ENCODE measurements at places on chromosomes 16 and 17.

DNA sequence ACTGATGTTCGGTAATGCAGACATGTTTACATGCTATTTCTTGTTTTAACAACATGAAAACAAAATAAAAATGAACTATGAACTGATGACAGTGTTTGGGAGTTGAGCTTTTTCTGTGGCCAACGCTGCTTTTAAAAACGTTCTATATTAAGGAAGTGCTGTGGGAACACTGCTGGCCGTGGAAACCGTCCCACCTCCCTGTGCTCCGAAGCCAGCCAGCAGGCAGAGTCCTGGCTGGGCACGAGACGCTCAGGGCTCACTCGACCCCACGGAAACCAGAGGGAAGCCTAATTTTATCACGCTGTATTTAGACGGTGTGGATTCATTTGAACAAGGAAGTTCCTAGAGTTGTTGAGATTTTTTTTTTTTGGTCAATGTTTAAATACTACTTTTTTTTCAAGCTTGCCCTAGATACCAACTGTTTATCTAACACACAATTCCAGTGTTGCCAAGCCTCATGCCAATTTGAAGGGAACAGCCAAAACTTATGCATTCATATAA, 25.8 kb downstream of the ADCY9 start:
- no peaks in the 10 kb centered on the region for H3K27me3 ChIP-seq
- no peaks in the 10 kb centered on the region for H3K36me3 ChIP-seq

DNA sequence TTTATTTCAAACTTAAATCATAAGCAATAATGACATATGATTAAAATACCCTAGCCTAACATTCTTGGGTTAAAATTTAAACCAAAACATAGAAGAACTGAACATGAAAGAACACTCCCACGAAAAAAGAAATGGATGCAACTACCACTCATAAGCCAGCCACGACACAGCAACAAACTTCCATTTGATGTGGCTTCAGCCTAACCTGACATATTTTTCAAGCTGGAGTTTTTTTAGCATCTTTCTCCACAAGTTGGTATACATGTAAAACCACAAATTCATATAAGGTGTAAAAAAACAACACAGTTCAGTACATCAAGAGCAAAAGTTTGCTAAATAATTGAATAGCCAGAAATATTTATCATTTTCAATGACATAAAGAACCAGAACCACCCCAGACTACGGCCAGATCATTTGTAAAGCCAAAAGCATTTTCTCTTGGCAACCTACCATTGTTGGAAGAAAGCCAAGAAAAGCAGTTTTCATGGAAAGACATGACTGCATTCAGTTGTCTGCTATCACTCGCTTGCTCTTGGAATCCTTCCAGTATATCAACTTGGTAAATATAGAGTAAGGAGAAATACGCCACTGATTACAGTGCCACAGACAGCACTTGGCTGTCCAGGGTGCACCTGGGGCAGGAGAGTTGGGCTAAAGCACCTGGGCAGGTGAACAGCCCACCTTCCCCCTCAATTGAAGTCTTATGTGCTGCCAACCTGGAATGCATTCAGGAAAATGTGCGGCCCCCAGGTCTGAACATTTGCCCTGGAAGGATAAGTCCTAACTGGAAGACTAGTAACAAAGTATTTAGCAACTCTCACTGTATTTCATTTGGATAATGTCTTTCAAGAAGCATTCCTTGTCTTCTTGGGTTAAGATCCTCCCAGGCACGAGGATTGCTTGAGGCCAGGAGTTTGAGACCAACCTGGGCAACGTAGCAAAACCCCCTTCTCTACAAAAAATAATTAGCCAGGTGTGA, 60.5 kb downstream of the CREBBP start:
- H3K36me3 ChIP-seq = no peaks in the 10 kb centered on the region
- no peaks in the 10 kb centered on the region for H3K27me3 ChIP-seq
- no peaks in the 10 kb centered on the region for H3K4me1 ChIP-seq
- no peak overlapping the region for H3K4me3 ChIP-seq
- DNase-seq = no peak

- peaks cover 7% of the 10 kb centered on the region for H3K36me3 ChIP-seq
- H3K4me3 ChIP-seq = no peak overlapping the region
- no peaks in the 10 kb centered on the region for H3K27me3 ChIP-seq
- no peak for DNase-seq
Measured at GRCh38 chr17:18891541-18891940, 33.6 kb downstream of the PRPSAP2 start.

DNA sequence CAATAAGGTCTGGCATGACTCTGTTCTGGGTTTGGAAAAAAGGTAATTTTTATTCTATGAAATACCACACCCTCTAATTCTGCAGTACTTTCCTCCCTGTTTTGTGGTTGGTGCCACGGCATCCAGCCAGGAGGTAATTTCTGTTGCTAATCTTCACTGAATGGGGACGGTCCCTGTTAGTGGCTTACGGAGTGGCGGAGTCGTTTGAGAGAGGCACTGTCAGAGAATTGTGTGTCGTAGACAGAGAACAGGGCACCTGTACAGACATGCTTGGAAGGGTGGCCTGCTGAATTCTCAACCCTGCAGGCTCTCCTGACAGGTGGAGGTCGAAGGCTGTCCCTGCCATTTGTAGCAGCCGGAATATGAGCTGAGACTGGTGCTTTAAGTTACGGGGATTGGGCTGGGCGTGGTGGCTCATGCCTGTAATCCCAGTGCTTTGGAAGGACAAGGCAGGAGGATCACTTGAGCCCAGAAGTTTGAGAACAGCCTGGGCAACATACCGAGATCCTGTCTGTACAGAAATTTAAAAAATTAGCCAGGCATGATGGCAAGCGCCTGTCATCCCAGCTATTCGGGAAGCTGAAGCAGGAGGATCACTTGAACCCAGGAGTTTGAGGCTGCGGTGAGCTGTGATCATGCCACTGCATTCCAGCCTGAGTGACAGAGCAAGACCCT, 33.2 kb downstream of the EEF2K start:
- no peaks in the 10 kb centered on the region for H3K36me3 ChIP-seq
- no peak overlapping the region for H3K4me3 ChIP-seq
- H3K4me1 ChIP-seq = no peaks in the 10 kb centered on the region
- no peak overlapping the region for H3K27ac ChIP-seq
- H3K27me3 ChIP-seq = no peaks in the 10 kb centered on the region

- H3K4me1 ChIP-seq = peaks cover 13% of the 10 kb centered on the region
- no peaks in the 10 kb centered on the region for H3K27me3 ChIP-seq
- H3K27ac ChIP-seq = peak overlapping the region; percentile 2
- no peak overlapping the region for H3K4me3 ChIP-seq
- no peak for DNase-seq
Measured at GRCh38 chr16:70418274-70418992, 20.5 kb downstream of the ST3GAL2 start.

DNA sequence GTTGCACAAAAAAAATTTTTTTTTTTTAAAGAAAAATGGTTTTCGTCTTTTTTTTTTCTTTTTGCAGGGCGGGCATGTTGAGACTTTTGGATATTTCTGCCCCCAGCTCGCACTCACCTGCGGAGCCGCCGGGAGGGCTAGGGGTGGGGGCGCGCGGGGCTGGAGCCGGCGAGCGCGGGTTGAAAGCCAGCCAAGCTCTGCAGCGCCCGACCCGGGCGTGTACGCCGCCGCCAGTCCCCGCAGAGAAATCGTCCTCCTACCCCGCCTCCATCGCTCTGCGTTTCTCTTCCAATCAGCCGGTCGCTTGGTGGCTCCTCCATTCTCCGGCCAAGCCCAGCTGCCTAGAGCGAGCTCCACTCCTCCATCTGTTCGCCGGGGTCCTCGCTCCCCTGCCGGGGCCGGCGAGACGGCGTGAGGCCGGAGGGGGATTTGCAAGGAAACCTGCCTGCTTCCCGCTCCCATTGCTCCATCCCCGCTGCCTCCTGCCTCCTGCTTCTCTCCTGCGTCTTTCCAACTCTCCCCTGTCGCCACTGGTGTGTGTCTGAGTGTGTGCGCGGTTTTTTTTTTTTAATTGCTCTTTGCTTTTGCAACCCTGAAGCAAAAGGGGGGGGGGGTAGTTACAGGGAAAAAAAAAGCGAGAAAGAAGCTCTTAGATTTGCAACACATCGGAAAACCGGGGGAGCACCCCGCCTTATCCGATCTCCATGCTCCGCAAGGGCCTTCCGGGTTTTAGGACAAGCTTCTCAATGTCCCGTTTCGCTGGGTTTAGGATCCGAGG, 1.8 kb upstream of the UBTF start:
- peak overlapping the region; percentile 98 for H3K4me3 ChIP-seq
- H3K36me3 ChIP-seq = no peaks in the 10 kb centered on the region
- H3K27ac ChIP-seq = peak overlapping the region; percentile 69
- H3K4me1 ChIP-seq = peaks cover 9% of the 10 kb centered on the region
- no peaks in the 10 kb centered on the region for H3K27me3 ChIP-seq
- DNase-seq = peak; percentile 76

GRCh38 chr17:73722165-73722564, 77.9 kb upstream of the SDK2 start:
- H3K36me3 ChIP-seq = no peaks in the 10 kb centered on the region
- no peaks in the 10 kb centered on the region for H3K4me1 ChIP-seq
- no peaks in the 10 kb centered on the region for H3K27me3 ChIP-seq
- H3K27ac ChIP-seq = no peak overlapping the region
- no peak for DNase-seq
- H3K4me3 ChIP-seq = no peak overlapping the region

- no peak for DNase-seq
- H3K4me1 ChIP-seq = no peaks in the 10 kb centered on the region
- no peak overlapping the region for H3K27ac ChIP-seq
- no peaks in the 10 kb centered on the region for H3K27me3 ChIP-seq
- no peaks in the 10 kb centered on the region for H3K36me3 ChIP-seq
Measured at GRCh38 chr16:3434373-3434772, 8.9 kb downstream of the ZNF597 start.

GRCh38 chr16:89121691-89122321, 28.2 kb downstream of the ACSF3 start:
- H3K36me3 ChIP-seq = peaks cover 5% of the 10 kb centered on the region
- no peaks in the 10 kb centered on the region for H3K4me1 ChIP-seq
- DNase-seq = no peak

GRCh38 chr17:75864448-75864871, 9.3 kb upstream of the WBP2 start:
- no peak for DNase-seq
- no peak overlapping the region for H3K27ac ChIP-seq
- no peaks in the 10 kb centered on the region for H3K27me3 ChIP-seq
- H3K36me3 ChIP-seq = no peaks in the 10 kb centered on the region
- no peaks in the 10 kb centered on the region for H3K4me1 ChIP-seq

- H3K27me3 ChIP-seq = no peaks in the 10 kb centered on the region
- H3K27ac ChIP-seq = no peak overlapping the region
- H3K36me3 ChIP-seq = peaks cover 1% of the 10 kb centered on the region
Measured at GRCh38 chr17:42704837-42705494, 22.6 kb downstream of the CNTNAP1 start.

GRCh38 chr16:85954927-85955519, 56.1 kb downstream of the IRF8 start:
- no peak for DNase-seq
- H3K4me3 ChIP-seq = no peak overlapping the region
- H3K36me3 ChIP-seq = no peaks in the 10 kb centered on the region
- no peaks in the 10 kb centered on the region for H3K4me1 ChIP-seq

GRCh38 chr17:19520641-19521040, 13.0 kb upstream of the SLC47A1 start:
- no peaks in the 10 kb centered on the region for H3K36me3 ChIP-seq
- H3K27ac ChIP-seq = peak overlapping the region; percentile 58
- no peak overlapping the region for H3K4me3 ChIP-seq
- H3K27me3 ChIP-seq = no peaks in the 10 kb centered on the region
- H3K4me1 ChIP-seq = peaks cover 27% of the 10 kb centered on the region

DNA sequence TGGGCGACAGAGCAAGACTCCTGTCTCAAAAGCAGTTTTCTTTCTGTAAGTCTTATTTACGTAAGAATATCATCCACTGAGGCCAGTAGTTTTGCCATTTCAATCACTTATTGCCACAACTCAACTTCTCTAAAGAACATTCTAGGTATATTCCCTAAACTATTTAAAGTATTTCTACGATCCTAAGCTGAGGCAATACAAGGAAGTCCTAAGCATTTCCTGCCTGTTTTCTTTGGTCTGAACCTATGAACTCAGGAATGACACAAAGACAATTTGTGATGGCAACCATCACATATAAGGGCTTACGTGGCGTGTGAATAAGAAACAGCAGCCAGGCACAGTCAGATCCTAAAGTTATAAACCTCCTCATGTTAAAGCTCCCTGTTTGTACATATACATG, 14.2 kb downstream of the USP36 start:
- no peaks in the 10 kb centered on the region for H3K27me3 ChIP-seq
- H3K36me3 ChIP-seq = peaks cover 6% of the 10 kb centered on the region
- no peak overlapping the region for H3K4me3 ChIP-seq
- DNase-seq = no peak
- peak overlapping the region; percentile 5 for H3K27ac ChIP-seq

- peaks cover 14% of the 10 kb centered on the region for H3K4me1 ChIP-seq
- no peaks in the 10 kb centered on the region for H3K27me3 ChIP-seq
- no peaks in the 10 kb centered on the region for H3K36me3 ChIP-seq
Measured at GRCh38 chr17:38358586-38359513, 7.2 kb downstream of the SOCS7 start.

DNA sequence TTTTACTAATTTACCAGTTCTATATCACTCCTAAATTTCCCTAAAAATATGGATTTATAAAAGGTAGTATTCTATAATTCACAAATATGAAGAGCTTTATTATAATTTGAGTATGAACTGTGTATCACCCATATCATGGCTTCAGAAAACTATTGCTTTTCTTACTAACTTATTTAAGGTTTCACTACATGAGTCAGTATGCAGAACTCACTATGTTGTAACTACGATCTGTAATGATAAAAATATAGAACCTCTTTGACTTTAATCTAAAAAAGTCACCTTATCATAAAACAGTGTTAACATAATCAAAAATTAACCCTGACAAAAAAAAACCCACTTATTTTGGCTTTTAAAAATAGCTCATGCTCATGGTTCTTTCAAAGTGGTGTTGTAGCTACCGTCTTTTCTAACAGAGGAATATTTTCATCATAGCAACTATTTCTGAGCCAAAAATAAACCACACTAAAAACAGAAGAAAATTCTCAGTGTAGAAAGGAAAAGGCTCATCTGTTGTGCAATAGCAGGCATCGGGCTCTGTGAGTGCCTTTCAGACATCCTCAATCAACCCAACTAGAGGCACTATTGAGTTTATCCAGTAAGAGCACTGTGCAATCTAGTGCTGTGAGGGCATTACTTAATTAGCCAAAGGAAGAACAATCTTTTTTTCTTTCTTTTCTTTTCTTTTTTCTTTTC, 42.1 kb downstream of the ITGAM start:
- DNase-seq = no peak
- H3K4me3 ChIP-seq = no peak overlapping the region
- no peaks in the 10 kb centered on the region for H3K27me3 ChIP-seq
- H3K4me1 ChIP-seq = no peaks in the 10 kb centered on the region

DNA sequence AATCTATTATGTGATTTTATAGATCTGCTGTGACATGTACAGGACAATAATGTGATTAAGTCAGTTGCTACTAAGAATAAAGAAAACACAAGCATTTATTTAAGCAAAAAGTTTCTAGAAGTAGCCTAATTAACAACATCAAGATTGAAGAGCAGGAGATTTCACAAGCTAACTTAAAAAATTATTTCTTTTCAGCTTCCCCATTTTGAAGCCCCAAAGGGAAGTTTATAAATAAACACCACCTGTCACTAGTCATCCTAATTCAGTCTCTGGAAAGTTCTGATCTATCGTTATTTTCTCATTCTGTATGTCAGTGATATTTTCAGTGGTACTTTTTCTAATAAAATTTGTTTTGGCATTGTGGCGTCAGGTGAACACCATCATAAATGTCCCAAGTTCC, 8.3 kb downstream of the CAPNS2 start:
- no peaks in the 10 kb centered on the region for H3K36me3 ChIP-seq
- H3K27ac ChIP-seq = no peak overlapping the region
- no peak overlapping the region for H3K4me3 ChIP-seq
- DNase-seq = no peak
- H3K27me3 ChIP-seq = no peaks in the 10 kb centered on the region
